NCI-H187 (cell line): ENCODE measurements at places on chromosomes 6 and 20.

- DNase-seq = no peak
Observed at GRCh38 chr6:71107911-71108420, 151.1 kb upstream of the B3GAT2 start.

GRCh38 chr20:58984691-58985090 lies 3.6 kb downstream of the NELFCD start:
- no peak for DNase-seq

DNA sequence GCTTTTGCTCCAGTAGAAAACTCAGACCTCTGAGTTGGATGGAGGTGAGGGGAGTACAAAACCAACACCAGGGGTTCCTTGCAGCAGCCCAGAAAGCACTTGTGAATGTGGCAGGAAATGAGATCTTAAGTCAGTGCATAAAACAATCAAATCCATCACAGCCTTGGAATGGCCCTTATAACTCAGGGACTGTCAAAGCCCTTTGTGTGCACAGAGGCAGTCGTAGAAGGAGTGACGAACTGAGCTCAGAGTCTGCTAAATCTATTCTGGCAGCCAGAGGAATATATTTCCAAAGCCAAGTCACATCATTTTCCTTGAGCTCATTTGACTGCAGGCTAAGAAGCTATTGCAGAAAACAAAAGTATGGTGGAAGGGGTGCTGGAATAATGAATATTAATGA lies 676.6 kb downstream of the DHX35 start:
- no peak for DNase-seq

DNA sequence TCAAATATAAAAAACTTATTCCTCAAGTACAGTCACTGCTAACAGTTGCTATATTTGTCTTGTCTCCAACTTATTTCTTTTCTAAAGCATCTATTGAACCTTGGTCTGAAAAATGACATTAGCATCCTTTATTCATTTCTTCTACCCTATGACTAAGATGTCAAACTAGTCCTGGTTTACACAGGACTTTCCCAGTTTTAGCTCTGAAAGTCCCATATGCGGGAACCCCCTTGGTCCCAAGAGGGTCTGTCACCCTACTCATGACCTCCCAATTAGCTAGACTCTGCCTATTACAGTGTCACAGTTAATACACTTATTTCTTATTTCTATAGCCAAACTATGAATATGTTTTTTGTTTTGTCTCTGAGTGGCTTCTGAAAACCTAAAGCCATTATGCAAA lies 37.1 kb downstream of the PLEKHG1 start:
- no peak for DNase-seq

- DNase-seq = no peak
Observed at GRCh38 chr6:154962753-154963152, 32.4 kb upstream of the TIAM2 start.

GRCh38 chr6:158344534-158344933 lies 32.3 kb downstream of the TULP4 start:
- no peak for DNase-seq

GRCh38 chr6:157185171-157185570 lies 138.1 kb downstream of the TMEM242 start:
- DNase-seq = no peak

- DNase-seq = no peak
Observed at GRCh38 chr6:40551966-40552505, 35.1 kb downstream of the LRFN2 start.

DNA sequence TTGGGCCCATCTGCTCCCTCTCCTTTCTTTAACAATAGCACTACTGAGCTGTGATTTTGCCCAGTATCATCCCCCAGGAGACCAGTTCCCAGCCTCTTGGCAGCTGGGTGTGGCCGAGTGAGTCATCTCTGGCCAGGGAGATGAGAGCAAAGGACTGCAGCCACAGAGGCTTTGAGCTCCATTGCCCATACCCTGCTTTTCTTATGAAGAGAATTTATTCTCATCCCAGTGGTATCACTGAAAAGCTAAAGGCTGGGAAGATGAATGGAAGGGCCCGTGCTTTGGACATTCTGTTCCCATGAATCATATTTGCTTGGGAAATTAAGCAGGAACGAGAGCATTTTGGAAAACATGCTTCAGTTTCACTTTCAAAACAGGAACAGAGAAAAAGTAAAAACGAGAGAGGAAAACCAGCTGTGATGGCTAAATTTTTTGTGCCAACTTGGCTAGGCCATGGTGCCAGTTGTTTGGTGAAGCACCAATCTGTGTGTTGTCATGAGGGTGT lies 14.9 kb downstream of the CST3 start:
- DNase-seq = no peak

DNA sequence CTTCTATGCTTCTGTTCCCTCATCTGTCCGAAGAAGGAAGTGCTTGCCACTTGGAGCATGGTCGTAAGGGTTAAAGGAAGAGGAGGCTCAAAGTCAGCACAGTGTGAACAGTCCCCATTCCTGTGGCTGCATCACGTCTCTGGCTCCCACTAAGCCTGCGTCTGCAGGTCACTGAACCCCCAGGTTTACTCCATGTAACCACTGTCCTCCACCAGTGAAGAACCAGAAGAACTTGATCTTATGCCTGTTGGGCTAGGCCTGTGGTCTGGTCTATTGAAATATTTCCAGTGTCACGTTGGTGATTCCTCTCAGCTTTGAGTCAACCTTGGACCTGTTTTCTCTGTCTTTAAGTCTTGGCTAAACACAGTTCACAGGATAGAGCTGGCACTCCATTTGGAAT lies 45.9 kb upstream of the SCP2D1 start:
- no peak for DNase-seq

GRCh38 chr6:22079783-22080182 lies 217.1 kb downstream of the PRL start:
- DNase-seq = no peak

DNA sequence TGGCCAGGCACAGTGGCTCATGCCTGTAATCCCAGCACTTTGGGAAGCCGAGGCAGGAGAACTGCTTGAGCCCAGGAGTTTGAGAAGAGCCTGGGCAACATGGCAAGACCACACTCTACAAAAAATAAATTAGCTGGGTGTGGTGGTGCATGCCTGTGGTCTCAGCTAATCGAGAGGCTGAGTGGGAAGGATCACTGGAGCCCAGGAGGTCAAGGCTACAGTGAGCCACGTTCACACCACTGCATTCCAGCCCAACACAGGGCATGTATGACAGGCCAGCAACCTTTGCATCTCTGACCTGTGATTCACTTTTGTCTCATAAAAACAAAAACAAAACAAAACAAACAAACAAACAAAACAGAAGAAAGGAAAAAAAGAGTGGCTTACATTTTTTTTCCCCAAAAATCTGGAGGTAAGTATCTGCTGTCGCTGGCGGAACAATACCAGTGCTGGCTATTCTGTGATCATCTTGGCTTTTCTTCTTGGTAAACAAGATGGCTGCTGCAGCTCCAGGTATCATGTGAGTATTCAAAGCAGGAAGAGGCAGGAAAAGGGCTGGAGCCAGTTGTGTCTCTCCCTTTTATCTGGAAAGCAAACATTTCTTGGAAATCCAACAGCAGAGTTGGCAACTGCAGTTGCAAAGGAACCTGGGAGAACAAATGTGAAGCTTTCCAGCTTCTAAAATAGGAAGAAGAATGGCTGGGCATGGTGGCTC lies 40.4 kb upstream of the ZMYND8 start:
- no peak for DNase-seq

- DNase-seq = no peak
Observed at GRCh38 chr6:80679992-80680391, 573.5 kb downstream of the BCKDHB start.

DNA sequence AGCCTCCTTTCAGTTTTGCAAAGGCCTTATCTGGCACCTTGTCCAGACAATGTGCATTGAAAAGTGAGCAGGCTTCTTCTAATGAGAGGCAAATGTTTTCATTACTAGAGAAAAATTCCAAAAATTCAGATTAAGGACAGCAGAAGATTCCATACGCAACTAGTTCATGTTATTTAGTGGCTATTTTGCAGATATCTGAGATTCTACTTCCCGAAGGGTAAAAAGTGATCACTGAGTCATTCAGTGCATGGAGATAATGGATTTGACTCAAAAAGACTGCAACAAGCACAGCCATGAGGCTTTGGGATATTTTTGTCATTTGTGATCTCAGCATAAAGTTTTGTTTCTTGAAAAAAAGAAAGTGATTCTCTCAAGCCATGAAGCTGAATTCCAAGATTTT lies 29.9 kb downstream of the METTL24 start:
- DNase-seq = no peak

- DNase-seq = no peak
Observed at GRCh38 chr6:6005051-6006005, 1.4 kb downstream of the NRN1 start.

GRCh38 chr6:119339941-119340456 lies 9.6 kb downstream of the MAN1A1 start:
- no peak for DNase-seq

DNA sequence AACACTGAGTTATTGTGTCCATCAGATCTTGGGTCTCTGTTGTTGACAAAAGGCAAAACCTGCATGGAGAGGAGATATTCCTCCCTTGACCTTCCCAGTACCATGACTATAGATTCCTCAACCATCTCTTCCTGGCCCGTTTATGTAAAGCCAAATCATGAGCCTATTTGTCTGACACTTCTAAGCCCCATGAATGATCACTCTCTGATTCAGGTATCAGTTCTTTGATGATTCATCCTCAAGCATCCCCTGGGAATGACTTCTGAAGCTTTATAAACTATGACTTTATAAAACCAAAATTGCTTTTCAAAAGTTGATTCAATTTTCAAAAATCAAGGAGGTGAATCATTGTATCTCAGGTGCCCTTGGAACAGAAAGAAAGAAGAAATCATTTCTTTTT lies 78.7 kb upstream of the LOC128125822 start:
- no peak for DNase-seq

DNA sequence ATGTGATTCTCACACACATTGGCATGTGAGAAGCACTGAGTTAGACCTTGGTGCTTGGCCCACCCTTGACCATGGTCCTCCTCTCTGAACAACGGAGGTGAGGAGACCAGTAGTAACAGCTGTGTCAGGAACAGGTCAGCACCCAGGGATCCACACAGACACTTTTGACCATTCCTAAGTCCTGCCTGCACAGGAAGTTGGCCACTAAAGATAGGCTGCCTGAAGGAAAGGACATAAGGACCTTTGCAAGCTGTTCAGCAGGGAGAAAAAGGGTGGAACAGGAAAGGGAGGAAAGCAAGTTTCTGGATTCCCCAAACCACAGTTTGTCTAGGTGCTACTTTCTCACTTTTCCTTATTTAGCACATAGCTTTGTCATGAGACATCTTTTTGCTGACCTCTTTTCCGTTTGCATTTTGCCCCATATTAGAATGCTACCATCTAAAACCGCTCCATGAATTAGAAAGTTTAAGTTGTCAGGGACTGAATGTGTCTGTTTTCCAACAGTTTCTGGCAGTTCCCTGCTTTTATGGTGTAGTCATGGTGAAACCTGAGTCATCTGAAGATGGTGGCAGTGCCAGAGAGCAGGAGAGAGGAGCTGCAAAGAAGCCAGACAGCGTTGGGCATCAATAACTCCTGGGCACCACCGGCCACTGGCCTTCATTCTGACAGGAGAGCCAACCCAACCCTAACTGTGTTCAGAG lies 1.1 kb upstream of the CD109 start:
- DNase-seq = no peak

- DNase-seq = no peak
Observed at GRCh38 chr20:43939762-43940121, 25.1 kb downstream of the TOX2 start.

DNA sequence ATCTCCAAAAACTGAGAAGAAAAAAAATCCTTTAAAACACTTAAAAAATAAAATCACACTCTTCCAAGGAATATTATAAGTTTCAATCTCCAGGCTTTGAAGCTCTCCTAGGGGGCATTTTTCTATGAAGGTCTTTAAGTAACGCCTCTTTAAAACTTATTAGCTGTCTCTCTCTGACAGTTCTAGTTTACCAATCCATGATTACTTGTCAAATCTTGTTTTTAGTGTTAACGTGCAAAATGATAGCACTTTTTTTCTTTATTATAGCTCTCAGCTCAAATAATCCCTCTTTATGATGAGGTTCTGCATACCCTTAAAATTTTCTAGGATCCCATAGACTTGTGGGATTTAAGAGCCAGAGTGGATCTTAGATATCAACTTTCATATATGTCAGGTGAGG lies 369.0 kb downstream of the DOK5 start:
- DNase-seq = no peak

- DNase-seq = no peak
Observed at GRCh38 chr6:124661097-124661661, 301.1 kb upstream of the RNF217 start.

GRCh38 chr20:4320291-4320690 lies 304.9 kb upstream of the RNF24 start:
- no peak for DNase-seq

- no peak for DNase-seq
Observed at GRCh38 chr20:44031781-44032582, 117.3 kb downstream of the TOX2 start.

GRCh38 chr6:33875141-33875581 lies 71.4 kb upstream of the MLN start:
- DNase-seq = no peak

DNA sequence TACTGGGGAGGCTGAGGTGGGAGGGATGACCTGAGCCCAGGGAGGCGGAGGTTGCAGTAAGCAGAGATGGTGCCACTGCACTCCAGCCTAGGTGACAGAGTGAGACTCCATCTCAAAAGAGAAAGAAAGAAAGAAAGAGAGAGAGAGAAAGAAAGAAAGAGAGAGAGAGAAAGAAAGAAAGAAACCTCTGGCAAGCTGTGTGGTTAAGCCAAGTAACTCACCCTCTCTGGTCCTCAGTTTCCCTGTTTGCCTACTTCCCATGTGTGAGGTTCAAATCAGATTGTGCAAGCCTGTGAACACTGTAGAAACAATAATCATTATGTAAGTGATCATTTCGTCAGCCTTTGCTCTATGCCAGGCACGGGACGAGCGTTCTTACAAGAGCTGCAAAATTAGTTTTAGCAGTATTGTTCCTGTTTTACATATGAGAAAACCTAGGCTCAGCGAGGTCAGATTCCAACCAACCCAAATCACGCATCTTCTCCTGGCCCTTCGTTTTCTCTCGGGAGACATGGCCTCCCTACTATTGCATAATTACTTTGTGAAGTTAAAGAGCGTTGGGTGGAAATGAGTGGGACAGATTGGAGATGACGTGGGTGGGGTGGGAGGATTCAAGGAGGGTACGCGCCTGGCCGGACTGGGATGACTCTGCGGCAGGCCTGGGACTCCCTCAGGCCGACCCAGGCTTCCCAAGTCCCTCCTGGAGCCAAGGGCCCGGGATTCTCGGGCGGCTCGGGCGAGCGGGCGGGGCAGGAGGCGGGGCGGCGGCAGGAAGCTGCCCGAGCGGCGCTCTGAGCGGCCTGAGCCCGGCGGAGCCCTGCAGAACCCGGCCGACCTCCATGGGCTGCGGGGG lies at the start of gene SNX21:
TSS of gene SNX21 (plus strand) at position 770 of the 853 bp plus-strand sequence. CDS start 121 bp downstream, outside the sequence.
- DNase-seq = no peak

DNA sequence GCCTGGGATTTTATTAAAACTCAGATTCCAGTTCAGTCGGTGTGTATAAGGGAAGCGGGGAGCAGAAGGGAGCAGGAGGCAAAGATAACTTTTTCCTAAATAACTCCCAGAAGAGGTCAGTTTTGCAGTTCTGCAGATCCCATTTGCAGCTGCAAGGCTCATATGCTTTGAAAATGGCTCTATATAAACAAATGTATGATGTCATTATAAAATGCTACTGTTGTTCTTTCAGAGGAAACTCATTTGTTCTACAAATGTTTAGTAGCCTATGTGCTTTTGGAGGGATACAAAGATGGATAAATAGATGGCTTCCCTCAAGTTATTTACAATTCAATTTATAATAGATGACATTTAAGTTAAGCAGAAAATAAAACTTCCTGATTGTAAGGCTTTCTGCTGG lies 29.2 kb upstream of the DSP start:
- no peak for DNase-seq
